Activated gamma-delta T cell (primary cell): ENCODE measurements at places on chromosomes 7 and 10.

- no peak for DNase-seq
Measured at GRCh38 chr7:121696954-121697353, 176.0 kb upstream of the PTPRZ1 start.

DNA sequence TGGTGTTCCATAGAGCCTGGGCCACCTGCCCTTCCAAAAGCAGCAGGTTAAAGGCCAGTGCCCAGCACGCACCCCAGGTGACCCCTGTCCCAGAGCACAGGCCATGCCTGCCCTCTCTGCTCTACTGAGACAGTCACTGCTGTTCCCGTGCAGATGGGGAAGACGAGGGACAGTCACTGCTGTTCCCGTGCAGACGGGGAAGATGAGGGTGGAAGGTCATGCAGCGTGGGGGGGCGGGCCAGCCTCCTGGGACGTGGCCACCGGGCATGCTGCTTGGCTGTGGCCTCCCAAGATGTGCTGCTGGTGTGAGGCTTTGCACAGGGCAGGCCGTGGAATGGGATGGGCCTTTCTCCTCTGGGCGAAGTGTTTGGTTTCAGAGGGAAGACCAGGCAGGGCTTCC is 18.4 kb downstream of the LRRC27 start:
- no peak for DNase-seq

DNA sequence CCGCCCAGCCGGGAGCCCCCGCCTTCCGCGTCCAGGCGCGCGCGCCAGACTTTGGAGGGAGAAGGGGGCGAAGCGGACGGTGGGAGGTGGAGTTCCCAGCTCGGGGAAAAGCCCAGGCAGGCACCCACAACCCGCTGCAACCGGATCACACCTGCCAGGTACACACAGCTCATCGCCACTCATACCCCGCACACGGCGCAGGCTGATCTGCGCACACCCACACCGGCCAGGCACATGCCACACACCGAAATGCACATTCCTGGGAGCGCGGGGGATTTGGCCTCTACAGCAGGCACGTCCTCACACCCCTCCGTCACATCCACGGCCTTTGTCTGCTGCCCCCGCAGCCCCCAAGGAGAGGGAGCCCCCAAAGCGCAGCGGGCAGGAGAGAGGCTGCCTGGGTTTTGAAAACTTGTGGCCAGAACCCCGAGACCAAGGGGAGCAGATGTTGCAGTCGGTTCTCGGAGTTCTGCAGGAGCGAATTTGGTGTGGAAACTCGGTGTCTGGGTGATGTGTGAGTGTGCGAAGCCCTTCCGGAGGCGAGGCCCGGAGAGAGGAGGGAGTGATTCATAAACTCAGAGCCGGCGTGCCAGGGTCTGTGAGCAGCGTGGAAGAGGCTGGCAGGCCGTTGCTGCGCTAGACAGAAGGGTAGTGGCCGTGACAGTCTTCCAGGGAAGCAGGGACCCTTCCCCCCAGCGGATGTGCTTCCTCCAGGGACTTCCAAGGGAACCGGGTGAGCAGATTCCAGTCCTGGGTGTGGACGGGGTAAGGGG is 734 bp downstream of the CHST3 start:
- DNase-seq = no peak

DNA sequence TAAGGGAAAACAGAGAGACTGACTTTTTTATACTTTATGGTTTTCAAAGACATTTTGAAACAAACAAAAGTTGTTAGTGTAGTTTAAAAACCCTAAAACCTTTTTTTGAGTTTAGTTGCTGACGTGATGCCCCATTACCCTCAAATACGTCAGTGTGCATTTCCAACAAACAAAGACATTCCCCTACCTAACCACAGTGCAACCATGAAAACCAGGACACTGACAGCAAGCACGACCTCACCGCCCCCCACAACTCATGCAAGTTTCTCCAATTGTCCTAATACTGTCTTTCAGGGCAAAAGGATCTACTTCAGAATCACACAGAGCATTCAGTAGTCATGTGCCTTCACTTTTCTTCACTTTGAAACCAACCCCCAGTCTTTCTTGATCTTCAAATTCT is 75.0 kb downstream of the WNT2 start:
- no peak for DNase-seq

GRCh38 chr7:2884161-2884560 is 40.1 kb upstream of the GNA12 start:
- DNase-seq = no peak
